ENCODE measurements at places on chromosomes 12 and 14.

- DNase-seq, result no peak
Measured at GRCh38 chr12:53994264-53995001, 5.5 kb upstream of the HOXC9 start.

DNA sequence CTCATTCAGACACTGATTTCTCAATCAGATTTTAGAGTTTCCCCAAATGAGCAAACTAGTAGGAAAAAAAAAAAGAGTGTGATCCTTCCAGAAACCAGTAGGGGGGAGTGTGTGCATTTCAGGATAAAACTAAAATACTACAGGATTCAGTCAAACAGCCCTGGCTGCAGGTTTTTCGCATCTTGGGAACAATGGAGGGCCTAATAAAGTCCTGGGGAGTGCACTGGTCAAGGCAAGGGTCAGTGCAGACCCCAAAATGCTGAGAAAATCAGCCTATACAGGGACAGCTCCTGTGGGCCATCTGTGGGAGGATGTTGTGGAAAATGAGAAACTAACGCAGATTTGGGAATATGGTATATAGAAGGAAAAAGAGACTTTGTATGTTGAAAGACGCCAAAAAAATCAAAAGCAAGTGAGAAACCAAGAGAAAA lies 22.2 kb upstream of the ABCD4 start:
- DNase-seq, result peak; percentile 56

DNA sequence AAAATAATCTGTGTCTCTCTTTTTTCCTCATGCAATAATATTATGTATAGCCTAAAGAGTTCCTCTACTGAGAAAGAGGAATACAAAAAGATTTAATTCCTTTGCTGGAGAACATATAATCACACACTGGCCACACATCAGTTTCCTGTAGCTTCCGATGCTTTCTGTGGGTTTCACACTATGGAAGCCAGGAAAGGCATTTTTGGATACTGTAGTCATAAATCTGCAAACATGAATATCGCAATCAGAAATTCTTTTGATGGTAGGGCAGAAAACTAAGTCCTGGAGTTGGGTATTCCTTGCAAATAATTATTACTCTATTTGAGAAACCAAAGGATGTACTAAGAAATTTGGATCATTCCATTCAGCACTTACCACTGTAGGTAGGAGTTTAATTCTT lies 260.0 kb downstream of the ACSS3 start:
- DNase-seq, result no peak

DNA sequence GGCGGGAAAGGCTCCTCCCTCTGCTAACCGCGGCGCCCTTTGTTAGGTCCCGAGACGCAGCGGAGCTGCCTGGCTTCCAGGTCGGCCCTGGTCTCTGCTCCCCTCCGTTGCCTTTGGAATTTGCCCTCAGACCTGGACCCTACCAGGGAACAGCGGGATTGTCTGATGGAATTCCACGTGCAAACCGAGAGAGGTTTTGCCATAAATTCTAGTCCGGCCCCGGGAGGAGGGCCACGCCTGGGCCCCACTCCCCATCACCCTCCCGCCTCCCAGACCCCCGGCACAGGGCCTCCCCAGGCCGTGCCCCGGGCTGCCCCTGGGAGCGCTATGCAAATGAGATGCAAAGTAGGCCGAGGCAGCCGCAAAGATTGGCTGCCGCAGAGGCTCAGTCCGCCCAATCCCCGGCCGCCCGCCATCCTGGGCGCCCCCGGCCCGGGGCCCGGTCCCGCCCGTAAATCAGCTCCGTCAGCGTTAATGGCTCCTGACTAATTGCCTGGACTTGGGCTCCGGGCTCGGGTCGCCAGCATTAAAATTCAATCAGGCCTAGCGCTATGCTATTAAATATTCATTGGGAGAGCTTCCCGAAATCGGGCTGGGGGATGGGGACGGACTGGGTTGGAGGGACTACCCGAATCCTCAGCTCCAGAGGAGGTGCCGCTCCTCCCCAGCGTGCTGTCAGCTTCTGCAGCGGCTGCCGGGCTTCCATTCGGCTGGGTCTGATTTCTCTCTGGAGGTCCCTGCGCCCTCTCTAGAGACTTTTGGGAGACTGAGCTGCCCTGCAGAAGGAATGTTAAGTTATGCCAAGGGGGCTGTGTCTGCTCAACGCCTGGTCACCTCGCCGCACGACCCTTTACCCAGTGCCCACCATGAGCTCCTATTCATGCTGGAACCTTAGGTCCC lies 15.7 kb upstream of the FIGNL2 start:
- no peak for DNase-seq

DNA sequence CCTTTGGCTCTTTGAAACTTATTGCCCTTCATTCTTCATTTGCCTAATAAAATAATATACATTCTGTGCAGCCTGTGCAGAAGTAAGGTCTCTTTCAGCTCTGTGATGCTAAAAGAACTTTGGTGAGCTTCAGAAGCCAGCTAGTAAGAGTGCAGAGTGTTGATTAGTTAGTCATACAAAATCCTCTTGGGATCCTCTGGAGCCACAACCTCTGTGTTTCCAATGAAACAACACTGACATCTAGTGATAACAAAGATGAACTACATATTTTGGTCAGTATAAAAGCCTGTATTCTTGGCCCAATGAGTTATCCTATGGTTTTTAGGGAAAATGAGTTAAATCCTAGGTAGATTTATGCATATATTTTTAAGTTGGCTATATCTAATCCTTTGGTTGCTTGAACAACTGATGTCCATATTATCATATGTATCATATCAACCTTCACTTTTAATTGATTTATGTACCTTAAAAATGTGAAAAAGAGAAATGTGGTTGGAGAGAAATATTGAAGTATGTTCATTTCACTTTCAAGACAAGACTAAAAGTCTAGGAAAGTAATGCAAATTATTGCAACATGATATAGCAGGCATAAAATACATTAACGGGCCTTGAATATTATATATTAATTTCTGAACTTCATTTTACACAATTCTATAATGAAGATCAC lies 158.4 kb downstream of the KLHL28 start:
- DNase-seq, result peak; percentile 48

GRCh38 chr12:56081393-56082347 lies 1.7 kb downstream of the ERBB3 start:
- no peak for DNase-seq

DNA sequence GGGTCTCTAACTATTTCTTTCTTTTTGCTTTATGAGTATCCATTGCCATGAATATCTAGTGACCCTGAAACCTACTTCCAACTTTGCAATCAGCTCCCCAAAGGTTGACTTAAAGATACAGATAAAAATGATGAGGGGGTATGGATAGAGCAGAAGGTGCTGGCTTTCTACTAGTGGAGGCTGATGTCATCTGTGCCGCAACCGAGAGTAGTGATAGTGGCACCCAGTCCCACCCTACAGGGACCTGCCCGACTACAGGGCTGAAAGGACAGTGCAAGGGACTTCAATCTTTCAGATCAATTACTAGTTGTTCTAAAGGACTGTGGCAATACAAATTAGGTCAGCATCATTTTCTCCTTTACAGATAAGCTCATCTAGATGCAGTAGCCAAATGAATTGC lies 806.0 kb downstream of the VRK1 start:
- no peak for DNase-seq

DNA sequence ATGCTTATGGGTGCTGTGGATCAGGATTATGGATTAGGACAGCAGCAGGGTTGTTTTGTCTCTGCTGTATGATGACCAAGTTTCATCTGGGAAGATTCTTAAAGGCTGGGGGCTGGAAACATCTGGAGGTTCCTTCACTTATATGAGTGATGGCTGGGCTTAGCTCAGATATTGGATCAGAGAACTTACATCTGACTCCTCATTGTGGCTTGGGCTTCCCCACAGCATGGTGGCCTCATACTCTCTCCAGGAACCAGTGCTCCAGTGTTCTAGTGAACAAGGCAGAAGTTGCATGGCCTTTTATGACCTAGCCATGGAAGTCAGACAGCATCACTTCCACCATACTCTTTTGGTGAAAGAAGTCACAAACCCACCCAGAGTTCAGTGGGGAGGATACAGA lies 336.1 kb upstream of the TBX3 start:
- no peak for DNase-seq

- no peak for DNase-seq
Measured at GRCh38 chr12:56980941-56981530, 23.6 kb upstream of the RDH16 start.

GRCh38 chr12:51636581-51636980 lies 45.5 kb downstream of the SCN8A start:
- DNase-seq, result no peak

DNA sequence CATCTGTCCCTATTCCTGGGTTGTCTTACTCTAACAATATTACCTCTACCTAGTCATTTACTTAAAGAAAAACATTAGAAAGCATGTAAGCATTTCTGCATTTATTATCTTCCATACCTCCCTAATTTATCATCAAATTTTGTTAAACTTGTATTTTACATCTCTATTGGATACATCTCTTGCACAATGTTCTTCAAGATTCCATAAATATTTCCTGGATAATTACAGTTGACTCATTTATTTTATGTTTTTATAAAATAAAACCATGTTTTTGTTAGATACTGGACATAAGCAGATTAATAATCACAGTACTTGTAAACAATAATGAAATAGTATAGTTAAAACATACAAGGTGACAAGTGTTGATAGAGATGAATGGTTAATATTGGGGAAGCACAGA lies 209.0 kb downstream of the TMTC3 start:
- DNase-seq, result no peak

GRCh38 chr14:52400846-52401245 lies 86.7 kb downstream of the PTGER2 start:
- peak; percentile 30 for DNase-seq

- no peak for DNase-seq
Measured at GRCh38 chr12:31819427-31819826, 90.6 kb upstream of the AMN1 start.

DNA sequence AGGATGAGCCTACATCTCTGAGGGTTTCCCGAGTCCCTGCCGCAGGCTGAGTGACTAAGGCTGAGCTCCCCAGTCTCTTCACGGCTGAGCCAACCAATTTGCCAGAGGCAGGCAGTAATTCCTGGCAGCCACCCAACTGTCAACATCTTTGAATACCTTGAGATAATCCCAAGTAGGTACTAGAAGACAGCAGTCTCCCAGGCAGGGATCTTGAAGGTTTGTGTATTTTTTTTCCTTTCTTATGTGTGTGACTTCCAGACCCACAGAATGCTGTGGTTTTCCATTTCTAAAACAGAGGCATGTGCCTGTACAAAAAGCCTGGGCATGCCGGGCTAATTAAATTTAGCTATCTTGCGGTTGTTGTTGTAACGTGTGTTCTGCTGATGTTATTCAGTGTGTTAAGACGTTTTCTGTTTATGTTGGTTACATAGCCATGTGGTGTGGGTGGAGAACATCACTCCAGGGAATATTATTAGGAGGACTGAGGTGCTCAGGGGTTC lies 155.5 kb downstream of the ANO2 start:
- DNase-seq, result no peak

- DNase-seq, result no peak
Measured at GRCh38 chr14:41299924-41300323, 306.8 kb upstream of the LRFN5 start.

DNA sequence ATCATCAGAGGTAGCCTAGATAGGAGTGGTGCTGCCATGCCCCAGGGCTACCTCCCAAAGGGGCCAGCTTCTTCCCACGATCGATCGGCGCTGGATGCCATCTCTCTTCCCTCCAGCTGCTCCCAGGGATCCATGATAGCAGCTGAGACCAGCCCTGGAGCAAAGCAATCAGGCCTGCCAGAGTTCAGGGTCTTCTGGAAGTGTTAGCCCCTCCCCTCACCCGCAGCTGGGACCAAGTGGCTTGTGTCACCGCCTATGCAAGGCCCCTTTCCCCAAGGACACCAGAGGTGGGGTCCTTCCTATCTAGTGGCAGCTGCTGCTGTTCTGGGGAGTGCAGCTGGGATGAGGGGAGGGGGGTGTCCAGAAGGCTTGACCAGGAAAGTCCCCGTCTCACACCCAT lies 87.0 kb downstream of the IRF2BPL start:
- DNase-seq, result no peak

- DNase-seq, result no peak
Measured at GRCh38 chr14:33691907-33692306, 259.0 kb downstream of the EGLN3 start.

- DNase-seq, result no peak
Measured at GRCh38 chr14:68658943-68659931, 133.6 kb downstream of the ZFP36L1 start.

GRCh38 chr12:111643427-111643826 lies 42.3 kb downstream of the BRAP start:
- DNase-seq, result no peak

DNA sequence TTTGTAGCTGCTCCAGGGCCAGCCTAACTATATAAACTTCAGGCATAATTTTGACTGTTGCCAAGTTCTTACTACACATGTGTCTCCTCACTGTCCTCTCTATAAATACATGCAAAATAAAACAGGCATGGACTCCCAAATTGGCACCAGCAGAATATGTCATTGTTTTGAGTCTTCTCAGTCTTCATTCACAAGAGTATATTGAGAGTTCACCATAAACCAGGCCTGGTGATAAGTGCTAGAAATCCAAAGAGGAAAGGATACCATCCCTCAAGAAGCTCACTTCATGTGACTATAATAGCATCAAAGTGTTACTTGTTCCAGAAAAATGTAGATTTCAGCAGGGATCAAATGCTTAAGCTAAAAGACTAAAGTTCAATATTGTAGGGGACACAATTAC lies 13.7 kb downstream of the GPR19 start:
- DNase-seq, result no peak

GRCh38 chr14:29035134-29035533 lies 268.5 kb downstream of the FOXG1 start:
- no peak for DNase-seq

- peak; percentile 67 for DNase-seq
Measured at GRCh38 chr12:13278249-13278787, 81.8 kb downstream of the EMP1 start.

DNA sequence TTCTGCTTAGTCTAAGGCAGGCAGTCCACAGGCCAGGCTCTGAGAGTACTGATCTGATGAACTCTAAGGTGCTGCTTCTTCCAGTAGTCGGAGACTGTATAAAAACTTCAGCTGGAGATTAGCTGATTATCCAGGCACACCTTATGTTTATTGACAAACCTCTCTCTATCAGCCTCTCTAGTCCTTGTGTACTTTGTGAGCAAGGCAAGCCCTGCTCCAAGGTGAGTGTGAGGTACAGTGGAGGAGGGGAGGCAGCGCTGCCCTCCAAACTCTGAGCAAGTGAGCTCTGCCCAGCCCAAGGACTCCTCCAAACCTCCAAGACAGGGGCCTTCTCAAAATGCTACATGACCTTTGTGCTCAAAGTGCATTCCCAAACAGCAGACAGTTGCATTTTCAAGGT lies 95.9 kb upstream of the CDKN3 start:
- DNase-seq, result no peak

DNA sequence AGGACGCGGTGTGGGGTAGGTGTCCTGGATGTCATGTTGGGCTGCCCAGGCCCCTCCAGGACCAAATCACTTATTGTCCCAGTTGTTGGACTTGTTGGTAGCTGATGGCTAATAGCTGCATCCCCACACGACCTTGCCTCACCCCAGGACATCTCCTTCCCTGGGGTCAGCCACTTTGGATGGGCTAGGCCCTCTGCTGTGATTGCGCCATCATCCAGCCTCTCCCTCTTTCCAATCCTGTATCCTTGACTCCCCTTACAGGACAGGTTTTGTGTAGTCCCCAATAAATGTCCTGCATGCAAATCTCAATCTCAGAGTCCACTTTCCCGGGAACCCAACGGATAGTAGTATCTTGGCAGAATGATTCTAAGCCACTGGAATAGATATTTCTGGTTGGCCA lies 43.4 kb upstream of the CHST11 start:
- DNase-seq, result no peak
